ENCODE measurements at places on chromosomes 6 and 20.
A peak's percentile ranks its signal among the peaks of the same experiment; 100 is the strongest.

DNA sequence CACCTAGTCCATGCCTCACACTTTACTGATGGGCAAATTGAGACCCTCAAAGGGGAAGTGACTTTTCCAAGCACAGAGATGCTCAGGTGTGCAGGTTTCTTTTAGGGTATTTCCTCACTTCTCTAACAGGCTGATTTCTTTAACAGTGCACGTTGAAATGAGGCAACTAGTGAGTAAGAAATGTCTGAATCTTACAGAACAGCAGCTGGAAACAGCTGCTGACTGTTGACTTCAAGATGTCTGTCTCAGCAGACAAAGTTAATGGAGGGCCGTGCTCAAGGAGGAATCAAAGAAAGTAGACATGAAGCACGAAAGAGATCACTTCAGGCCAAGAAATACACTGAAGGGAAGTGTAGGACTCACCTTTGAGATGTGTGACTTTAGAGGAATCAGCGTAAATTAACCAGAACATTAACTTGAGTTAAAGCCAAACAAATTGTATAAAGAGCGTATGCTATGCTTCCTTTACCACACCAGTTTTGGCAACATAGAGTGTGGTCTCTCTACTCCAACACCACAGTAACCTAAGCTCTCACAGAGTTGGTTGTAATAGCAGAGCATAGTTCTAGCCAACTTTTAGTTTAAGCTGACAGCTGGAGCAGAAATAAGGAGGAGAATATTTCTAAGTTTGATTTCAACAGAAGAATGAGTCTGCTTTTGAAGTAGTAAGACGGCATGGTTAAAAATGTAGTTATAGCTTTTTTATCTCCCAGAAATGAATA lies 60.9 kb downstream of the SAMD3 start:
- DNase-seq: no peak

- no peak for DNase-seq
These were observed 257.7 kb upstream of the NT5E start for GRCh38 chr6:85192186-85192585.

DNA sequence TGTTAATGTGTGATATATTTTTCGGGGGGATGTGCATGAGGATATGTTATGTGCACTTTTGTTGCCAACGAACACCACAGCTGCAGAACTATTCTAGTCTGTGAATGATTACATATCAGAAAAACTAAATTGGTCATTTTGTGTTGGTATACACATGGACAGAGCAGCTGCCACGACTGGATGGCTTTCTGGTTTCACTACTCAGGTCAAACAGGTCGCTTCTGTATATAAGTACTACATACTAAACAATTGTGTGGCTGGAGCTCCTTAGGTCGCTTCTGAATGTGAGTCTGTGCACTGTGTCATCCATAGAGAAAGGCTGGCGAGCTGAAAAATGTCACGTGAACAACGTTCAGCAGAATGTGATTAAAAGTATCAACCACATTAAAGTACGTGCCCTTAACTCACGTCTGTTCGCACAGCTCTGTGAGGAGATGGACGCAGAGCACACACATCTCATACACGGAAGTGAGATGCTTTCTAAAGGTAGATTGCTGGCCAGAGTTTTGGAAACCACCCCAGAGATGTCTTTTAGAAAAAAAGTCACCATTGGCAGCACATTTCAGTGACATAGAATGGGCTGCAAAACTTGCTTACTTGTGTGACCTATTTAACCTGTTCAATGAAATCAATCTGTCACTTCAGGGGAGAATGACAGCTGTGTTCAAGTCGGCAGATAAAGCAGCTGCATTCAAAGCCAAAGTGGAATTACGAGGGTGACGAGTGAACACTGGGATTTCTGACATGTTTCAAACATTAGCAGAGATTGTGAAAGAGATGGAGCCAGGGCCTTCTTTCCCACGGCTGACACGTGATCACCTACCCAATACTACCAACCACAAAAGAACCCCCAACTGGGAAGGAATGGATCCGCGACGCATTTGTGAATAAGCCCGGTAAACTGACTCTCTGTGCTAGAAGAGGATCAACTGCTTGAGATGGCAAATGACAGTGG lies 176.6 kb downstream of the PDE10A start:
- no peak for DNase-seq

GRCh38 chr20:53017206-53017605 lies 45.0 kb downstream of the TSHZ2 start:
- no peak for DNase-seq

GRCh38 chr6:57324538-57324937 lies 7.1 kb downstream of the PRIM2 start:
- DNase-seq: no peak

- no peak for DNase-seq
These were observed 26.1 kb downstream of the RRBP1 start for GRCh38 chr20:17655865-17656479.

DNA sequence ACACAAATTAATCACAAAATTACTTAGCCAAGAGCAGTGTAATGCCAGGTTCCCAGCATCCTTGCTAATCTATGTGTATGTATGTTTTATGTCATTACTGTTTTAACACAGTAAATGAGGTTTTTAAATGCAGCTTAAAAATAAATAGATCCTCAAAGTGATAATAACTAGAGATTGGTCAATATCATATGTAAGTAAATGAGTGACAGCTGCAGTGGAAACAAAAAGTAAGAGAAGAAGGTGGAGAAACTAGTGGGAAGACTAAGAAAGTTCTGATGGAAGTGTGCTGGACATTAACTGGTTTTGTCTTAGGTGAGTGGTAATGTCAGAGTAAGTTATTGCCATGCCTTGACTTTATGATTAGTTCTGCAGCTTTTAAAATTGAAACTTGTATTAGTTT lies 1.9 kb upstream of the GJB7 start:
- no peak for DNase-seq

DNA sequence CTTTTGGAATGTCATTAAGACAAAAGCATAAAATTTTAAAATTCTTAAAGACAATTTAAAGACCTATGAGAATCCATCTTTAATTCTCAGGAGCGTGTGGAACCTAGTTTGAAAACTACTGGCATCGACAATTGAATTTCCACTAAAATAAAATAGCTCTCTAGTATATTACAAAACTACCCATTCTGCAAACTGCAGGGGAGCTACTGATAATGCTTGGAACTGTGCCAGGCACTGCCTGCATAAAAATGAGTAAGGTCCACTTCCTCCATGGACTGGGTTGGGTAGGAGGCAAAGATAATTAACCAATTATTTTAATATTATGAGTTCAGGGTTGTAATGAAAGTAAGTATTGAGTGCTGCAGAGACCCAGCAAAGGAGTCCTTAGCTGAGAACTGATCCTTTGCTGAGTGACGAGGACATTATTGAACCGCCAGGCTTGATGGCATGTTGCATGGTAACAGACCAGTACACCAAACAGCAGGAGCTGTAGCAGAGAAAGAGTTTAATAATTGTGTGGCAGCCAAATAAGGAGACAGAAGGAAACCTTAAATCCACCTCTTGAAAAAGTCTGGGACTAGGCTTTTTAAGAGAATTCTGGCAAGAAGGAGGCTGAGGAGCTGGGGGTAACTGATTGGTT lies 261.3 kb downstream of the ESR1 start:
- no peak for DNase-seq

GRCh38 chr6:31725502-31726350 lies 2.6 kb downstream of the MPIG6B start:
- DNase-seq: no peak

DNA sequence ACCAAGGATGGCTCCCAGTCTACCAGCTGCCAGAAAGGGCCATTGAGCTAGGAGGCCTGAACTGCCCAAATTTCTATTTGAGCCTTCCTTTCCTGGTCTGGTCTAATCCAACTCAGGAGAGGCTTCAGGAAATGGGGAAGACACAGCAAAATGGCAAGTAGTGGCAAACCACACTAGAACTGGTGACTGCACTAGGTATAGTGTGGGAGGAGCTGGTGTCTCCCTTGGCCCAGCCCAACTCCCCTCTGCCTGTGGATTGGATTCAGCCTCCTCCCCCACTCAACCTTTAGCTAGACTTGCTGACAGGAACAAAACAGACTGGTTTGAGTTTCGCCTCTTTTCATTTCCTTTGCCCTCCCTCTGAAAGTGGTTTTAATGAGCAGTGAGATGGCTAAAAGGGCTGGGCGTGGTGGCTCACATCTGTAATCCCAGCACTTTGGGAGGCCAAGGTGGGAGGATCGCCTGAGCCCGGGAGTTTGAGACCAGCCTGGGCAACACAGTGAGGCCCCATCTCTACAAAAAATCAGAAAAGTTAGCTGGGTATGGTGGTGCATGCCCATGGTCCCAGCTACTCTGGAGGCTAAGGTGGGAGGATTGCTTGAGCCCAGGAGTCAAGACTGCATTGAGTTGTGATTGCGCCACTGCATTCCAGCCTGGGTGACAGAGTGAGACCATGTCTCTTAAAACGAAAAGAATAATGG lies 17.5 kb downstream of the MRPS18A start:
- DNase-seq: peak; percentile 20

DNA sequence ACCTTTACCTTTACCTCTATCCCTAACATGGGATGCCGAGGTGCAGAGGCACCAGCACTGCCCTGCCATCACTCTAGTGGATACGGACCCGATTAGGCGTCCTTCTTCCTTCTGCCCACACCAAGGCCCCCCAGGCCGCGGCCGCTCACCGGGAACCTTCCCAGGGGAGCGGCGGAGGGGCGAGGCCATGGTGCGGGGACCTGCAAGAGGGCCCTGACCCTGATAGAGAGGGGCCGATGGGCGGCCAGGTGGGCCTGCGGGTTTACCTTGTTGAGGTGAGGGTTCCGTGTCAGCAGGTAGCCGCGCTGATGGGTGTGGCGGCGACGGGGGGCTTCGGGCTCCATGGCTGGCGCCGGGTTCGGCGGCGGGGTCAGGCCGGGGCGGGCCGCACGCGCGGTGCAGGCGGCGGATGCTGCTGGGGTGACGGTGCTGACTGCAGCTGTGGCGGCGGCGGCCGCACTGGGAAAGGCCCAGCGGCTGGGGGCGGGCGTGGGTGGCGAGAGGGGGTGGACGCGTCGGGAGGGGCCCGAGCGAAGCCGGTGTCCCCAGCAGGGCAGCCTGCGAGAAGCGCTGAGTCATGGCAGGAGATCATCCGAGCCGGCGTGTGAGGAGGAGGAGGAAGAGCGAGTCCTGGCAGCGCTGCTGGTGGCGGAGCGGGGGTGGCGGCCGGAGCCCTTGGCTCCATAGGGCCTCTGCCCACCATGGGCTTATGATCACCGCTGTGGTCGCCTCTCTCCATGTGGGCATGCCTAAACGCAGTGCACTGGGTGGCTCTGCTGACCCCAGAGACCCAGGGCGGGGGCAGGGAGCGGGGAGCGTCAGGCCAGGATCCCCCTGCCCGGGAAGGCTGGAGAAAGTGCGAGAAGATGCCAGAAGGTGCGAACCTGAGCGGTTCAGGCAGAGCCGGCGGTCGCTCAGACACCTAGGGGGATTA lies at the start of gene ME1:
ME1 (minus strand) TSS at position 441 of the 934 bp plus-strand sequence; CDS start at position 344, 97 bp downstream.
- DNase-seq: peak; percentile 81

- no peak for DNase-seq
These were observed 54.8 kb downstream of the TNFAIP3 start for GRCh38 chr6:137921823-137922222.

DNA sequence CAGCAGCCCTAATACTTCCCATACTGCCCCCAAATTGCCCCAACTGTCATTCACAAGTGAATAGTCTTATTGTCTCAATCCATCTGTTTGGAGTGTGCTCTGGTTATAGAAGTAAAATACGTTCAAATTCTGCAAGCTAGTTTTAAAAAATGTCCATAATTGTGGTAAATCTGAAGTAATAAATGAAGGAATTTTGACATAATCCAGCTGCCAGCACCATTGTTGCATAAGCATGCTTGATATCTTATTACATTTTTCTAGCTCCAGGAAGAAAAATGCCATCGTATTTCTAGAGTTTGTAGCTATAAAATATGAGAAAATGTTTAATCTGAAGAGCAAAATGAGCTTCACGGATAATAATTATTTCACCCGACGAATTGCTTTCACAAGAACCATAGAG lies 664.7 kb downstream of the RFPL4B start:
- DNase-seq: no peak

- peak; percentile 51 for DNase-seq
These were observed 642 bp downstream of the GZF1 start for GRCh38 chr20:23362392-23363256.

DNA sequence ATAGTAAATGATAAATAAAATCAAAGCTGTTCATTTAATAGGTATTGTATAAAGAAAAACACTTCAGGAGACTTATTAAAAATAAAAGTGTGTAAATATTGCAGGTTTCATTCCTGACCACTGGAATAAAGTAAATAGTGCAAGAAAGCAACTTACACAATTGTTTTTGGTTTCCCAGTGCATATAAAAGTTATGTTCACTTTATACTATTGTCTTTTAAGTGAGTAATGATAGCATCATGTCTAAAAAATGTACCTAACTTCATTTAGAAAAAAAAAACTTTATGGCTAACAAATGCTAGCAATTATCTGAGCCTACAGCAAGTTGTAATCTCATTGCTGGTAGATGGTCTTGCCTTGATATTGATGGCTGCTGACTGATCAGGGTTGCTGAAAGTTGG lies 726.6 kb upstream of the POU3F2 start:
- no peak for DNase-seq

- no peak for DNase-seq
These were observed 380.0 kb downstream of the LMBRD1 start for GRCh38 chr6:69416776-69417175.

GRCh38 chr6:14211562-14211942 lies 94.0 kb downstream of the CD83 start:
- no peak for DNase-seq

DNA sequence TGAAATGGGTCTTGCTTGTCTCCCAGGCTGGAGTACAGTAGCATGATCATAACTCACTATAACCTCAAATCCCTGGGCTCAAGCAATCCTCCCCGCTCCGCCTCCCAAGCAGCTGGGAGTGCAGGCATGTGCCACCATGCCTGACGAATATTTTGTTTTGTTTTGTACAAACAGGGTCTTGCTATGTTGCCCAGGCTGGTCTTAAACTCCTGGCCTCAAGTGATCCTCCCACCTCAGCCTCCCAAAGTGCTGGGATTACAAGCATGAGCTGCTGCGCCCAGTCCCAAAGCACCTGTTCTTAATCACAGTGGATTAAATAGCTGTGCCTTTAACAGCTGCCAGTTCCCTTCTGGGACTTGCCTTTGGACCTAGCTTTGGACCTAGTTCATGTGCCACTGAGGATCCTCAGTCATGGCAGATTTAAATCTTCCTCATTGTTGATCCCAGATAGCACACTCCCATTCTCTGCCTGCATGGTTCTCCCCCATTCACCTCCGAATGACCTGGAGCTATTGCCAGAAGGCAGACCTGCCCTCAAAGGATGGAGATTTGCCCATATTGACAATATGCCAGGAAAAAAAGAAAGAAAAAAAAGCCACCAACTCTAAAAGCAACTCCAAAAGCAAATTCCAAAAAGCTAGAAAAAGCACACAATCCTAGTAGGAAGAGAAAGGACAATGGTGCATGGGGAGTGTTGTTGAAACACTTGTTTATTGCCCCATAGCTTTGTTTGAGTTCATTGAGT lies 10.6 kb downstream of the POFUT1 start:
- no peak for DNase-seq

GRCh38 chr6:77462359-77463307 lies 658 bp downstream of the HTR1B start:
- DNase-seq: no peak

GRCh38 chr20:51586005-51586440 lies 43.5 kb upstream of the NFATC2 start:
- no peak for DNase-seq

Data from thyroid gland (tissue), 4 donors.